Stimulated activated CD8-positive, alpha-beta memory T cell treated with anti-CD3 and anti-CD28 coated beads, Interleukin-4, amount 100 ng/mL, for 4 hours (primary cell): ENCODE measurements at places on chromosomes 11 and 22.

DNA sequence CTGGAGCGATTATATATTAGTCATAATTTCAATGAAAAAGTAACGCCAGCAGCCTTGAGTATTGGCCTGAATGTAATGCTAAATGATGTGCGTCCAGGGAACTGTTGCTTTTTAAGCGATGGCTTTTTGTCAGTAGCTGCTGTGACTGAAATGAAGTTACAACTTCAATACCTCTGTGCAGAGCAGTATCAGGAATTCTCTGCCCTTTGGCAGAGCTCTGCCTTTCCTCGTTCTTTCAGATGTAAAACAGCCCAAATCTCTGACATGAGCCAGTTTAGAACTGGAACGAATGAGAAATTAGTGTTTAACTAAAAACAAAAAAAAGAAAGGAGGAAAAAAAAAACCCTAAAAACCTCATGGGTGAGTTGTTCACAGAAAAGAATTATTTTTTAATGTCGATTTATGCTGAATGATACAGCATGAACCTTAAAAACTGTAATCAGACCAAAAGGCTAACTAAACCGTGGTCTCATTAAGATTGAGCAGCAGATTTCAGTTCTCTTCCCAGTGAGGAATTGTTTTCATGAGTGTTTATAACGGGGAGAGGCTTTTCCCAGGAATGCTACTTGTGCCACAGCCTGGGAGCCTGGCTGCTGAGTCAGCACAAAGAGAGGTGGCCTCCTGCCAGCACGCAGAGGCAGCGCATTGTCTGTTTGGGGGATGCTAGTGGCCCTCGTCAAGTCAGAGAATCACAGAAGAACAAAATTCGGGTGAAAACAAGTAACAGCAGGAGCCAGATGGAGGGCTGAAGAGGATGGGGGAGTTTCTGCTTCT is 146.2 kb upstream of the RASSF10 start:
- no peak for DNase-seq

- no peak for DNase-seq
Measured at GRCh38 chr11:106456647-106457046, 379.2 kb downstream of the AASDHPPT start.

GRCh38 chr11:61454520-61454919 is 24.6 kb downstream of the SDHAF2 start:
- no peak for DNase-seq

DNA sequence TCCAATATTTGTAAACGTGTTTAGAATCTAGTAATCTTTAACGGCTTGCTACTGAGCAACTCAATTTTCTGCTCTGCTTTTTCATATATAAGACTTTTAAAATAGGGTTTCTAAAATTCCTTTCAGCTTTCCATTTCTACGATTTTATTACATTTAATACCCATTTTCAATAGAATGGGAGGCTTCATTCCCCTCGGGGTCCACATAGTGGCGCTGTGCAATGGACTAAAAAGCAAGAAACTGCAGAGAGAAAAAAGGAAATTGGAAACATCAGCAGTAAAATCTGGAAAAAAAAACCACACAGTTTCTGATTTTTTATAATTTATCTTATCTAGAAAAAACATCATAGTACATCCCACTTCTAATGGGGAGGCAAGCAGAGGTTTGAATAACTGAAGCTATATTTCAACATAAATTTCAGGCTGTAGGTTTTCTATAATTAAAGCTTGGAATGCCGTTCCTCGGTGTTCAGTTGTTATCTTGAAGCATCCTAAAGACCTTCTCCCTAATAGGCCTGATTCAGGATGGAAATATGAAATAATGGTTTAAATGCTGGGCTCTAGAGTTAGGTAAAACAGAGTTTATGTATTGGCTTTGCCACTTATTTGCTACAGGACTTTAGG is 18.7 kb upstream of the JHY start:
- no peak for DNase-seq

GRCh38 chr11:109308551-109308950 is 113.4 kb upstream of the C11orf87 start:
- no peak for DNase-seq

DNA sequence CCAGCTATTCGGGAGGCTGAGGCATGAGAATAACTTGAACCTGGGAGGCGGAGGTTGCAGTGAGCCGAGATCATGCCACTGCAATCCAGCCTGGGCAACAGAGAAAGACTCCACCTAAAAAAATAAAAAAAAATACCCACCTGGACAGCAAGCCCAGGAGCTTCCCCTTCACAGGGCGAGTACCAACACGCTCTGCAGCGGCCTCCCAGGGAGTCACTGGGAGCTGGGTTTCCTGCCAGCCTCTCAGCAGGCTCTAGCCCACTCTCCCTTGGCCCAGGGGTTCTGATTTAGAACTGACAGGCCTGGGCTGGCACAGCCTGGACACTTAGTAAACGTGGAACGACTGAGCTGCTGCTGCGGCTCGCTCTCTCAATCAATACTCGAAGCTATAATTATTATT is 2.0 kb upstream of the CABP7 start:
- no peak for DNase-seq

DNA sequence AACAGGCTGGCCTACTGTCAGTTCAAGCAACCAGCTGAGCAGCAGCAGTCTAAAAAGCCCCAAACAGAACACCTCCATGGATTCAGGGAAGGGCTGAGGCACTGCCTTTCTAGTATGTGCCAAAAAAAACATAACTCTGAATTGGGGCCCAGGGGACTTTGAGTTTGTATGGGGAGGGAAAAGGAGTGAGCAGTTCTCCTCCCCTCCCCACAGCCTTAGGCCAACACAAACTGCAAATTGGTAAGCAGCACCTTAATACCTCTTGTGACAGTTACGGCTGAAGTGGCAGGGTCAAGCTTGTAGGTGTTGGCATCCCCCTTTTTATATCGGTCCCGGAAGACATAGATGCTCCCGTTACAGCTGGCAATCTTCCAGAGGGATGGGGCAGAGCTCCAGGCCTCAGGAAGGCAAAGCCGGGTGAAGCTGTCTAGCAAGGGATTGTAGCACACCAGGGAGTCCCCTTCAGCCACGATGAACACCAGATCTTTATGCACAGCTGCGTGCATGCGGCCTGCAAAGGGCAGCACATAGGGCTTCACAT is 6.0 kb downstream of the KBTBD4 start:
- no peak for DNase-seq
